ENCODE measurements at places on chromosomes 12 and 14. TPM values are rescaled to one million over a fixed set of nuclear protein-coding genes. Genes with fewer than 3 reads are reported as not detected.

Gene CLEC6A
- not detected for total RNA-seq

GRCh38 chr14:91244501-91244901 is at the start of gene GPR68:
Gene GPR68 (minus strand): TSS chr14:91244704. CDS start chr14:91235050, 9,654 bp downstream.
- peak within 1 kb of the TSS; percentile 61 for H3K27ac ChIP-seq
- peaks cover 22% of the 10 kb centered on the region for H3K4me1 ChIP-seq
- no peaks in the 10 kb centered on the region for H3K27me3 ChIP-seq

DNA sequence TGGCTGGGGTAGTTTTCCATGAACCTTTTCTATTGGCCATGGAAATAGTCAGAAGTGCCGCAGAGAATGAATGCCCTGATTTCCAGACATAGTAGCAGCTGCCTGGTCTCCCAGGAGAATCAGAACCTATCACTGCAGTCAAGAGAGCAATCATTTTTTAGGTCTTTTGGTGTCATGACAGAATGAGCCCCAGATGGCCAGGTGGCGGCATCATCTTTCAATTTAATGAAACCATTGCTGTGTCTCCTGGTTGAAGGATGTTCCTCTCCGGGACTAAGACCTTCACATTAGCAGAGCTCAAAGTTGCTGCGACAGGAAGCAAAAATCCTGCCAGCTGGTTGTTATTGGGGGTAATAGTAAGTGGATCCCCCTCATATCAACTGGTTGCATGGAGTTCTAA is 18.8 kb downstream of the TNFAIP2 start:
- no peaks in the 10 kb centered on the region for H3K36me3 ChIP-seq
- peaks cover 14% of the 10 kb centered on the region for H3K27me3 ChIP-seq
- H3K4me3 ChIP-seq: no peak overlapping the region

Gene ANKRD33
- total RNA-seq: not detected

- no peak for DNase-seq
- H3K27me3 ChIP-seq: no peaks in the 10 kb centered on the region
- H3K36me3 ChIP-seq: no peaks in the 10 kb centered on the region
These were observed 49.3 kb downstream of the TMEM30B start for GRCh38 chr14:61231810-61232209.

GRCh38 chr12:106030210-106031071 is 108.3 kb downstream of the NUAK1 start:
- no peak for DNase-seq
- H3K4me1 ChIP-seq: peaks cover 47% of the 10 kb centered on the region
- peak overlapping the region; percentile 99 for H3K27ac ChIP-seq
- H3K4me3 ChIP-seq: peak overlapping the region; percentile 63

DNA sequence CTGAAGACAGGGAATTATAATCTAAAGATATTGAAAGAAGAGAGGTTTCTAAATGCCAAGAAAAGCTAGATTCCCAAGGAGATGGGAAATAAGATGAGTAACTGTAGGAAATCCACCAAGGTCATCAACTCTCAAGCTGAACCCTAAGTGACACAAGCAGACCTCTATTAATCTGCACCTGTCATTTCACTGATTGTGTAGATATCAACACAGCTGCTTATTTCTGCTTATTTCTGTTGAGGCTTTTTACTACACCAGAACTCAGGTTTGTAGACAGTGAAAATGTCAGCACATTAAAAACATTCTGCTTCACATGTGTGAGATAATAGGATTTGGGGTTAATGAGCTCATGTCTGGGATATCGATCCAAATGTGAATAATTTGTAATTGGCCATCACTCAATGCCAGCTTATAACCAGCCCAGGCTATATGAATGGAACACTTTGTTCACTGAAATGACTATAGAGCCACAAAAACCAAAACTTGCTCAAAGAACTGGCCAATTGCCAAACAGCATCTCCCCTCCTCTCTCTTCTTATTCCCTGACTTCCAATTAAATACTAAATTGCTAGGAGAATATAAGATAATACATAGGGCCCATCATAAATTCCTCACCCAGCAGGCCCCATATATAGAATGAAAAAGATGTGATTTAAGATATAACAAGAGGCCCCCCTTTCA is 188.7 kb upstream of the ARID2 start:
- no peak overlapping the region for H3K4me3 ChIP-seq
- DNase-seq: no peak

Gene OTX2
- not detected for total RNA-seq

DNA sequence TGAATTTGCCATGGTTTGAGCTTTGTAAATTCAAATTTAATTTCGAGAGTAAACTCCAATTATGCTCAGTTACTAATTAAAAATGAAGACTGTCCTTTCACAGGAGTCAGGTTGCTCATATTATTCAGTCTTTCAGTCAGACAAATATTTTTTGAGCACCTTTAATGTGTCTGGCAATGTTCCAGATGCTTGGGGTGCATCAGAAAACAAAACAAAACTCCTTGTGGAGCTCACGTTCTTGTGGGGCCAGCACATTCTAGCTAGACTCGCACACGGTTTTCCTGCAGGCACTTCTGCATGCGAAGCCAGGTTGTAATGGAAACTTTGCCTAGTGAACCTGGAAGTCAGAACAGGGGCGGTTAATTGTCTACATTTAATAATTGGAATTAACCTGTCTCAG is 64.0 kb upstream of the ATF1 start:
- no peaks in the 10 kb centered on the region for H3K27me3 ChIP-seq
- H3K4me1 ChIP-seq: no peaks in the 10 kb centered on the region
- no peak overlapping the region for H3K4me3 ChIP-seq
- peaks cover 34% of the 10 kb centered on the region for H3K36me3 ChIP-seq
- no peak overlapping the region for H3K27ac ChIP-seq

Gene LUM
- 834 TPM for total RNA-seq

DNA sequence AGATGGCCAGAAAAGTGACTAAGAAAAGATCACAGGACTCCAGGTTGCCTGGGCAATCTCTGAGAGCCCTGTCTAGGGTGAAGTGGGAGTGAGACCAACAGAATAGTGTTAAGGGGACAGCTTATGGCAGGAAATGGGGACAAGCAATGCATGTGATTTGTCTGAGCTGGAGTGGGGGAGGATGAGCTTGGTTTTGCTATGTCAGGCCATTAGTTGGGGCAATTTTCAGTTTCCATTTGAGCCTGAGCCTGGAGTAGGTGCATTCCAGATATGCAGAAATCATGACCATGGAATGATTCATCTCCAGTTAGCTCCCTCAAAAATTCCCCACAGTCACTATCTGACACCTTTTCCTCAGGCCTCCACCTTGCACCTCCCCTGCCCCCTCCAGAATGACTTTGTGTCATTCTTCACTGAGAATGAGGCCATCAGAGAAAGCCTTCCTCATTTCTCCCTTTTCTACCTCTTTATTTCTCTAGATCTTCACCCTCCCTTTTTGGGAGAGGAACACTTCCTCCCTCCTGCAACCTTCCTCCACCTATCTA is 150.9 kb upstream of the PLEKHG7 start:
- no peak overlapping the region for H3K27ac ChIP-seq
- no peaks in the 10 kb centered on the region for H3K36me3 ChIP-seq
- no peaks in the 10 kb centered on the region for H3K27me3 ChIP-seq

GRCh38 chr12:121279071-121279375 is 17.5 kb downstream of the CAMKK2 start:
- H3K36me3 ChIP-seq: peaks cover 4% of the 10 kb centered on the region
- DNase-seq: no peak
- no peaks in the 10 kb centered on the region for H3K27me3 ChIP-seq
- peak overlapping the region; percentile 14 for H3K27ac ChIP-seq
- no peak overlapping the region for H3K4me3 ChIP-seq
